ENCODE measurements at places on chromosomes 2 and 18.

GRCh38 chr18:55546851-55547704, 40.9 kb downstream of the TCF4 start:
- DNase-seq = no peak

- DNase-seq = no peak
These were observed 21.0 kb upstream of the FAHD2A start for GRCh38 chr2:95381212-95382191.

- DNase-seq = no peak
These were observed 1837.5 kb upstream of the CELF4 start for GRCh38 chr18:39403121-39403520.

GRCh38 chr18:3790703-3791102, 340.7 kb downstream of the TGIF1 start:
- DNase-seq = no peak

- no peak for DNase-seq
These were observed 117.6 kb upstream of the APCDD1 start for GRCh38 chr18:10336749-10337350.

DNA sequence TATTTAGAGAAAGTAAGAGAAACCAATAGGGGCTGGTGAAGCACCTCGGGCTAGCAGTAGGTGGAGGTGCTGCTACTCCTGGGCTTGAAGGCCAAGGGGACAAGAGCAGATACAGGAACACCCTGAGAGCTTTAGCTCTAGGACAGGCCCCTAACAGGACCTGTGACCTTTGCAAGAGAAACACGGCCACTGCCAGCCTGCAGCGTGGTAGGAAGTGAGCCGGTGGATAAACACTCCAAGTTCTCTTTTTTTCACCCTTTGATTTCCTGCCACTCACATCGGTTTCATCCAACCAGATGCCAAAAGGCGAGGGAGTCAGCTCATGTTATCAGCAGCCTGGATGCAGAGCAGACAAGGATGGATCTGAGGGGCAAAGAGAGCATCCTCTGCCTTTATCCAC, 66.8 kb upstream of the SPRED2 start:
- no peak for DNase-seq

DNA sequence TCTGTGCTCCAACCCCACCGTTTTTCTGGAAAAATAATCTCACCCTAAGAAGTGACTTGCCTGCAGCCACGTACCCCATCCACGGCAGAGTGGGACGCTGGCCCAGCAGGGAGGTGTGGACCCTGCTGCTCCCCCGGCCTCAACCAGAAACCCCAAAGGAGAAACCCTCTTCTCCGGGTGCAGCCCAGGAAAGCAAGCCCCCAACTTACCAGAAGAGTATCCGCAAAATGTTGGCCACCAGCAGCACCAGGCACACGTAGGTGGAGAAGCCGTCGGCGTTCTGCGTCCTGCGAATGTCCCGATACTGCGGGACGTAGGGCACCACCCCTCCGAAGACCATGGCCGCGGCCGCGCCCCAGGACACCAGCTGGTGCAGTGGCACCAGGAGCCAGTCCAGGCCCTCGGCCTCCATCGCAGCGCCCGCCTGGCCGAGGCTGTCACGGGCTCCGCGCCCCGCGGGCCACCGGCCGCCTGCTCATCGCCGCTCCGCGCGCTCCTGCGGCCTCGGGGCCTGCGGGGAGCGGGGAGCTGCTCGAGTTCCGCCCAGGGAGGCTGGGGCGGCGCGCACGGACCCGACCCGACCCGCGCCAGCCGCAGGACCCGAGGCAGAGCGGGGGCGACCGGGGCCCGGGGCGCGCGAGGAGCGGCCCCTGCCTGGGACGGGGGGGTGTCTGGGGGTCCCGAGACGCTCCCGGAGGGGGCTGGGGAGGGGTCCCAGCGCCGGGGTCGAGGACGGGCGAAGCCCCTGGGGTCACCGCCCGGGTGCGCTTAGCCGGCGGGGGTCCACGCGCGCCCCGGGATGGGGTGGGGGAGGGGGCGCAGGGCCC, 725 bp downstream of the SLC66A2 start:
- no peak for DNase-seq

GRCh38 chr2:12313445-12314126, 403.1 kb upstream of the TRIB2 start:
- no peak for DNase-seq

DNA sequence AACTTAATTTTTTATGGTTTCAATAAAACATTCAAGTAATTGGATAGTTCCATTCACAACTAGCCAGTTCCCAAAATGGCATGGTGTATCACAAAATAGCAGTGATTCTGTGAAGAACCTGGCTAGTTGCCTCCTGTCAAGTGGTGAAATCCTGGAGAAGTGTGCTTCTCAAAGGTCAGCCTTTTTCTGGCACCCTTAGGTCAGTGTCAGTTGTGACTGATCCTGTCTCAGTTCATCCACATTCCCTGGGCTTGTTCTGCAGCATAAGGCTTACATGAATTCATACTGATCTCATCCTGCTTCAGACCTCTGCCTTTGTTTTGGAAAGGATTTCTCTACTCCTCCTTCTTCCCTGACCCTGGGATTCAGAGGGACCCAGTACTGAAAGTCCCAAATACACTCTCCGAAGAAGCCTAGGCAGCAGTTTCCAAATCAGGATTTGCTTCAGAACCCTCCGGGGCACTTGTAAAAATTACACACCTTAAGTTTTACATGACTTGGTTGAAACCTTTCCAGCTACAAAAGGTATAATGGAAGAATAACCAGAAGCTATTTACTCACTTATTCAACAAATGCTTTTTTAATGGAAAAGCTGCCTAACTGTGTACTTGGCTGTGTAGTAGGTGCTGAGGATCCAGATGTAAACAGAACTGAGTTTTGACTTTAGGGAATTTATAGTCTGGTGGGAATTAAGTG, 11.0 kb downstream of the MAP3K20 start:
- DNase-seq = no peak

DNA sequence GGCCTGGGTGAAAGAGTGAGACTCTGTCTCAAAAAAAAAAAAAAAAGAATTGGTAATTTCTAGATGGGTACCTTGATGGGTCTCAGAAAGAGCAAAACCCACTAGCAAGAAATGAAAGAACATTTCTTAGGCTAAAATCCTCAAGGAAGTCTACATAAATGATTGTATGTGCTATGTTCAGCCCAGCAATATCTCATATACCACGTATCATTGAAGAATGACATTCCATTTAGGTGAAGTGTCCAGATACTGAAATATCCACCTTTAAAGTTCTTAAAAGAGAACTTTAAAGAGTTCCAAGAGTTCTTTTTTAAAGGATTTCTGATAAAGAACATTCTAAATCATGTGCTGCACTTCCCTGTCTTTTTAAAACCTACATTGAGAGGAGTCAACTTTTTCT, 19.2 kb downstream of the NRP2 start:
- DNase-seq = no peak

DNA sequence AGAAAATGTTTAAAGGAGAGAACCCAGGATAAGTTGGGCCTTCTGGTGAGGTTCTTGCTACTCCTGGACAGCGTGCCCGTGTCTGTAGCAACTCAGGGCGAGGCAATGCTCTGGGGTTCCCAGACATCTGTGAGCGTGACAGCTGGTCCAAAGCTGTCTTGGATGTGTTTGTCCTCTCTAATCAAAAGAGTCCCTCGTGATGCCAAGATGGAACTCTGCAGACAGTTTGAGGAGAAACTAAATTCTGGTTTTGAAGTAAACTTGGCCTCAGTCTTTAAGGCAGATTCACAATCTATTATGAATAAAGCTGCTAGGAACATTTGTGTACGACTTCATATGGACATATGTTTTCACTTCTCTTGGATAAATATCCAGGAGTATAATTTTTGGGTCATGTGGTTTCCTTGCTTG, 47.3 kb downstream of the TMEM17 start:
- no peak for DNase-seq

- peak; percentile 63 for DNase-seq
These were observed 963 bp downstream of the INPP1 start for GRCh38 chr2:190344276-190344827.

DNA sequence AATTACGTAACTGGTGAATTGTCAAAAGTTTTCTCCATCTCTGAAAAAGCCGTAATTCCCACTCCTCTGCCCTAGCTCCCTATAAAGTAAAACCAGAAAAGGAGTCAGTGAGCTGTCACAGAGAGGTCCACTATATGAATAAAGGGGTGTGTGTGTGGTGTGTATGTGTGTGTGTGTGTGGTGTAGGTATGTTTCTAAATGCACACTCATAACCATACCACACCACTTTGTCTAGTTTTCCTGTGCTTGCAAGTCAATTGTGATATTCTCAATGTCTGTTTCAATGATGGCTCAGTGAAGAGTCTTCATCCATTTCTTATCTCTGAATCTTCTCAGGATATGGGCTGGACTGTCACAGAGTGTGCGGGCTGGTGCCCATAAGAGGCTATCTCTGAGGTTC, 54.8 kb upstream of the CCDC68 start:
- DNase-seq = no peak

GRCh38 chr18:29838556-29838955, 1204.0 kb downstream of the DSC3 start:
- no peak for DNase-seq

DNA sequence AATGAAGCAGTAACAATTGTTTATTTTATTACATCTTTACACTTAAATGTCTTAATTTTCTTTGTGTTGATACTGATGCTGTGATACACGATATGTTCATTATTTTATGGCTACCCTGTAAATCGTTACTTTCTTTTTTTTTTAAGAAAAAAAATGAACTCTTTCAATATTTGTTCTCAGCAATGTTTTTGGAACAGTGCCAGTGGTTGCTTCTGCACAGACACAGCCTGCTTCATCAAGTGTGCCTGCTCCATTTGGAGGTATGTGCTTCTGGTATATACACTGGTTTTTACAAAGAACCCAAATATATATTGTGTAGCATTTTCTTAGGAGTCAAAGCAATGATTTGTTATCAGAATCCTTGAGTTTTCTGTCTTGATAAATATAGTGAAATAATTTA, 62.2 kb upstream of the SCYGR2 start:
- DNase-seq = no peak

DNA sequence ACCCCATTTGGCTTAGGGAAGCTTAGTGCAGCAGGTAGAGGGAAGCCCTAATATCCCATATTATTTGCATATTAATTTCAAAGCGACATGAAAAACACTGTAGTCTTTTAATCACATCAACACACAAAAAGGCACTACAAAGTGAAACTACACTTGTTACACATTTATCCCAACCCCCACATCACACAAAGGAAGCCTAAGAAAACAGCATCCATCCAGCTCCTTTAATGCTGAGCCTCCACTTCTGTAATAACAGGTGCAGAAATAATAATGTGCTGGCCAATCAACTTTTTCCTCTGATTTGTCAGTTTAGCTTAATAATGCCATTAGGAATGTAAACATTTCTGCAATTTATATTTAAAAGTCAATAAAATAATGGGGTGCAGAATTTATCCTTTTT, 274.0 kb downstream of the TCF4 start:
- DNase-seq = no peak

GRCh38 chr2:8455236-8456150, 226.4 kb upstream of the ID2 start:
- peak; percentile 39 for DNase-seq

- no peak for DNase-seq
These were observed 44.5 kb upstream of the EGR4 start for GRCh38 chr2:73337828-73338227.

GRCh38 chr2:212940816-212941215, 210.6 kb downstream of the IKZF2 start:
- DNase-seq = no peak

DNA sequence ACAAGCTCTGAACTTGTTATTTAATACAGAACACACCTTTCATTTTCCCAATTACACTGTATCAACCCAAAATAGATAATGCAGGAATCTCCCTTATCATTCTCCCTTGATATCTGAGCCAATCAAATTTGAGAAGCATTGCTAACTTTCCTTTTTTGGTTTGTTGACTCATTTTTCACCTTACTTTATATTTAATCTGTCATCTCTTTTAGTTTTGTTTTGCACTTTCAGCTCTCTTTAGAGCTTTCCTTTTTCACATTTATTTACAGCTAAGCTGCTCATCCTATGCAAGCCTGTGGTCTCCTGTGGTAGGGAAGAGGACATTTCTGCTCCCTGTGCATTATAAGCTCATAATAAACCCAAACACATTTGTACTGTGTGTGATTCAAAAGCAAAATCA, 50.1 kb downstream of the ITGAV start:
- no peak for DNase-seq

- no peak for DNase-seq
These were observed 150.8 kb downstream of the AQP4 start for GRCh38 chr18:26714739-26715138.

DNA sequence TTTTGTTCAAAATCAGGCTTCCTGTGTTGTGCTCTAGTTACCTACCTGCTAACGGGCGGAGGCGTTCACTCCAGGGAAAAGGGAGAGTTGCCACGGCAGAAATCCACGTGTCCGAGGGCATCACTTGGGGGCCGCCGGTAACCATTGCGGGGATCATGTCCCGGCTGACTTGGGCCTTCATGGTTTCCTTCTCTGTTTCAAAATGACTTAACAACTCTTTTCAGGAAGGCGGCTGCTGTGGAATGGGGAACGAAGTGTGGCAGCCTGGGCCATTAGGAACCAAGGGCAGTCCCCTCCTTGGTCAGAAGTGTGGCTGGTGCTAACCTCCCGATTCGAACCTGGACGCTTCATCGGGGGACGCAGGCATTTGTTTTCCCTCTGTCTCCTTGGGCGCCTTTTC, 56.8 kb downstream of the INPP5D start:
- DNase-seq = no peak

DNA sequence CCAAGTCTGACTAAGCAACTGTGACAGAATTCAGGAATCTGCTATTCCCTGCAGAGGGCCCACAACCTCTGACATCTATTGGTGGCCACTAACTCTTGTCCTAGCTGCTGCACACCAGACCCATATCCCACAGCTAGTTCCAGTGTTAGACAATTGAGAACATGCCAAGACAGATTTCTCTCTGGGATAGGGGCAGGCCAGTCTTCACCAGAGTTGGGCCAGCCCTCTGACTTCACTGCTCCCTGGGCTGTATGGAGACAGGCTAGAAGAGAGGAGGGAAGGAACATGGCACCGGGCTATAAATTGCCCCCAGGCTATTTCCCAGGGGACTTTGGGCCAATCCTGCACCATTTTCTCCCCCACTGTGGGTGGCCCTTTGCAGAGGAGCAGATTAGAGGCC, 32.7 kb upstream of the CYP26B1 start:
- DNase-seq = no peak

- DNase-seq = no peak
These were observed 243.8 kb downstream of the BABAM2 start for GRCh38 chr2:28134262-28134812.
